AG04449 (cell line): ENCODE measurements at places on chromosomes 7 and 10.

DNA sequence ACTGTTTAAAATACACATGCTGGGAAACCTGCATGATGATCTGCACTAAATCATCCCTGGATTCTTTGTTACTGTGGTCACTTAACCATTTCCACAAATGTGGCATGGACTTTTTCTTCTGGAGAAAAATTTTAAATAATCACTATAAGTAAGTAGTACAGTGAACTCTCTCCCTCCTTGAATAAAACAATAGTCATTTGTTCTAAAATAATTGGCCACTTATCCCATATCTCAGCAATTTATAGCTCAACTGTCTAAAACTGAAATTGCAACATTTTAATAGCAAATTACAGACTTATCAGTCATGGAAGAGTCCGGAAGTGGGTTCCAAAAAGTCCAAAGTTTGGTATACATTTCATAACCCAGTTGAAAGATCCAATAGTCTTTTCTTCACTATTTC is 90.9 kb downstream of the MTERF1 start:
- no peak for DNase-seq

- no peak for DNase-seq
Measured at GRCh38 chr7:132077971-132078685, 498.1 kb downstream of the PLXNA4 start.

DNA sequence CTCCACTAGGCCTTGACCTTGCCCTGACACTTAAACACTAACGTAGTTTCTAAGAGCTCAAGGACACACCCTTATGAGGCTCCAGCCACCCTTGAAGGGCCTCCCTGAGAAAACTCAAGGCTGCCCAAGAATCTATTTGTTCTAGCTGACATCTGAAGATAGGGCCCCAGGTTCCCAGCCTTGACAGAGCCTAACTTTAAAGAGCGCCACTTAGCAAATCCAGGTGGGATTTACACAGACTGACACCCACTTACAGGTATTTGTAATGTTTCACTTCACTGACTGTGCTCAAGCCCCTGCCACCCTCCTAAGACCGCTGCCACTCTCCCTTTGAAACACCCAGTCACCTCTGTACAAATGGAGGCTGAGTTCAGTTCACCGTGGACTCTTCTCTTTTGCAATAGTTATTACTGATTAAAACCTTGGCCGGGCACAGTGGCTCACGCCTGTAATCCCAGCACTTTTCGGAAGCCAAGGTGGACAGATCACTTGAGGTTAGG is 90.4 kb downstream of the SVOPL start:
- DNase-seq = no peak

DNA sequence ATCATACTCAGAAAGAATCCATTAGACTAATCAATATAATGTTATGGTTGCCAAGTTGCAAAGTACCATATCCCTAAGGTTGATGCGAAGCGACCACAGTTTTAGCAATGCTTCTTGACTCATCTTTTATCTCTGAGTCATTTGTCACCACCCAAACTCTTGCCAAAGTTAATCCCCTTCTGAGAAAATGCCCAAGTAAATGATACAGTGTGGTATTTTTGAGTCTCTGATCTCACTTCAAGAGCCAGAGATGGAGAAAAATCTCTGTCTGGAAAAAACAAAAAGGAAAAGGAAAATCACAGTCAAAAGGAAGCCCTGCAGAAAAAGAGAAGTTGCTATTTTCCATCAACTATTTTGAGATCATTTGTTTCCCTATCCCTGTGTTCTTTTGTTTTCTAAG is 26.7 kb upstream of the OTUD1 start:
- no peak for DNase-seq

DNA sequence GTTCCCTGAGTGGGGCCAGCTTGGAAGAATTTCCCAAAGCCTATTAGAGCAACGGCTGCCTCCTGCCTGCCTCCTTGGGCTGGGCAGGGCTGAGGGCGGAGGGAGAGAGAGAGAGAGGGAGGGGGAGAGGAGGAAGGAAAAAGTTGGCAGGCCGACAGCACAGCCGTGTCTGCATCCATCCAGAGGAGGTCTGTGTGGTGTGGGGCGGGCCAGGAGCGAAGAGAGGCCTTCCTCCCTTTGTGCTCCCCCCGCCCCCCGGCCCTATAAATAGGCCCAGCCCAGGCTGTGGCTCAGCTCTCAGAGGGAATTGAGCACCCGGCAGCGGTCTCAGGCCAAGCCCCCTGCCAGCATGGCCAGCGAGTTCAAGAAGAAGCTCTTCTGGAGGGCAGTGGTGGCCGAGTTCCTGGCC is at the start of gene AQP1:
Gene AQP1 (plus strand): TSS at position 293 of the 409 bp plus-strand sequence. CDS start 57 bp downstream, at position 350.
- DNase-seq = no peak
